Spleen (tissue), 13 donors: ENCODE measurements at places on chromosomes 1 and 21. TPM values are rescaled to one million over a fixed set of nuclear protein-coding genes. Genes with fewer than 3 reads are reported as not detected.
A peak's percentile ranks its signal among the peaks of the same experiment; 100 is the strongest.

Gene NR0B2
- total RNA-seq, result 6.2 TPM

DNA sequence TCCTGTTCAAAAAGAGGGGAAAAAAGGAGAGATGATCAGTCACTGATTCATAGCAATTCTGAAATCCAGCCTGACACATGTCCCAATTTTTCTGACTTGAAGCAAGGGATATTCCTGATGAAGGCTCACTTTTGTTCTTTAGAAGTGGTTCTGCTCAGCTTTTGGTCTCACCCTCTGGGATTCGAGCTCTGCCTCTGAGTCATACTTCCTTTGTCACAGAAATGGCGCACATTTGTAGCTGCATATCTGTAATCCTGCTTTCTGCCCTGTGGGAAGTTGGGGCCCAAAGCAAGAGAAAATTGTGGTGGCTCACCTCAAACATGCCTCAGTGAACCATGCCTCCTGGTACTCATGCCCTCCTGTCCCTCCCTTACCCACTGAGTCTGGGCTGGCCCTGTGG, 22.3 kb upstream of the FAM78B start:
- no peak for DNase-seq

DNA sequence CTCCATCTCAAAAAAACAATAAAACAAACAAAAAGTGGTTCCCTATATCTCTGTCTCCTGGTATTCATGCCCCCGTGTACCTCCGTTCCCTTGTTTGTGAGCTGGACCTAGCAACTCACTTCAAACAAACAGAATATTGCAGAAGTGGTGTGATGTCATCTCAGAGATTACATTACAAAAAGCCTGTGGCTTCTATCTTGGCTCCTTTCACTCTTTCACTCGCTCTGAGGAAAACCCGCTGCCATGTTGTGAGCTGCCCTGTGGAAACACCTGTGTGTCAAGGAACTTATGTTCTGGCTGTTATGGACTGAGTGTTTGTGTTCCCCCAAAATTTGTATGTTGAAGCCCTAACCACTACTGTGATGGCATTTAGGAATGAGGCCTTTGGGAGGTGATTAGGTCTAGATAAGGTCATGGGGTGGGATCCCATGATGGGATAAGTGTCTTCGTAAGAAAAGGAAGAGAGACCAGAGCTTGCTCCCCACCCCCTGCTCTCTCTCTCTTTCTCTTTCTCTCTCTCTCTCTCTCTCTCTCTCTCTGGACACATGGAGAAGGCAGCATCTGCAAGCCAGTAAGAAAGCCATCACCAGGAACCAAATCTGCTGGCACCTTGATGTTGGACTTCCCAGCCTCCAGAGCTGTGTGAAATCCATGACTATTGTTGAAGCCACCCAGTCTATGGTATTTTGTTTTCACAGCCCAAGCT, 7.4 kb upstream of the HYI start:
- no peak for DNase-seq

- DNase-seq, result peak; percentile 68
These were observed 381.0 kb upstream of the VAMP3 start for GRCh38 chr1:7389906-7390603.

Gene EFNA1
- 10.1 TPM for total RNA-seq

Gene ANGPTL1
- total RNA-seq, result 4.1 TPM
